ENCODE measurements at places on chromosomes 7 and 10.

GRCh38 chr7:103149808-103150180 lies 895 bp upstream of the NAPEPLD start:
- DNase-seq, result no peak

- no peak for DNase-seq
These were observed 46.1 kb downstream of the PROSER2 start for GRCh38 chr10:11869219-11869618.

DNA sequence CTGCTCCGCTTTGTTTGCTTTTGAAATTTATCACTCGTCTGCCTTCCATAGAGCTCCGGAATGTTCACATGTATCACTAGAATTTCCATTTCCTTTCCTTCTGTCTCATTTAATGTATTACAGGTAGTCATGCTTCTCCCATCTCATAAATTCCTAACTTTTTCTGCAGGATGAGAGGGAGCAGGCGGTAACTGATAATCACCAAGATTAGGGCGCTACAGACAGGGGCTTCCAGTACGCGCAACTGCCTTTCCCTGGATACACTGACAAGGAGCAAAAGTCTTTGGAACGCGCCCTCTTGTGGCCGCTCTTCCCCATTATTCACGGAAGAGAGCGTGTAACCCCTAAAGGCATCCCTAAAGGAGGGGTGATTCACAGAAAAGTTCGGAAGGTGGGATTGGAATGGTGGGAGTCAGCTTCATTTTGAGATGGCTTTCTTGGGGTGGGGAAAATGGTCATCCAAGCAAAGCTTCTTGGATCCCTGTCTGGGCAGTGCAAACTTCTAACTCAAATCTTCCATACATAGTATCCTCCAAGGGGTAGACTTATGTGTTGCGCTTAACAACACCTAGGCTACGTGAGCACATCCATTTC lies 6.5 kb downstream of the INHBA start:
- peak; percentile 87 for DNase-seq

DNA sequence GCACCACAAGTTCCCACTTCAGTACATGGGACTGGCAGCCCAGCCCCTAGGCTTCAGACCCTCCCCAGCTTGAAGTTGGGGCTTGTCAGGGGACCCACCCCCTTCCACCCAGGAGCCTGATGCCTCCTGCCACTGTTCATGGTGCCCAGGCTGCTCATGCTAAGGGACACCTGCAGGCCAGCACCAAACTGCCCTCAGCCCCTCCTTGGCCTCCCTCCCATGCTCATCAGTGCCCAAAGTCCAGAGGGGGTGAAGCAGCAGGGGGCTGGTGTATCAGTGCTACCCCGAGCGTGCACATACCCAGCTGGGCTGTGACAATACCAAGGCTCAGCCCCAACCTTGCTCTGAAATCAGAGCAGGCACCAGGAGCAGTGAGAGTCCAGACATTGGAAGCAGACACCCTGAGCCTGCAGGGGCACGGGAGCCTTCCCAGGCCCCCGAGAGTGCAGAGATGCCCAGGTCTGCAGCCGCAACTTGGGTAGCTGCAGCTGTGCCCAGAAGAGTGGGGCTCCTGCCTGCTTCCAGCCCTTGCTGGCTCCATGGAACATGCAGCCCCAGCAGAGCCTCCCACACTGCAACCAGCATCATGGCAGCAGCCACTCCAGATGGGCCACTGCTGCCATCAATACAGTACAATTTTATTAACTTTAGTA lies 79.0 kb downstream of the MTERF1 start:
- DNase-seq, result no peak

- no peak for DNase-seq
These were observed 625 bp upstream of the GSTO2 start for GRCh38 chr10:104268405-104268712.

DNA sequence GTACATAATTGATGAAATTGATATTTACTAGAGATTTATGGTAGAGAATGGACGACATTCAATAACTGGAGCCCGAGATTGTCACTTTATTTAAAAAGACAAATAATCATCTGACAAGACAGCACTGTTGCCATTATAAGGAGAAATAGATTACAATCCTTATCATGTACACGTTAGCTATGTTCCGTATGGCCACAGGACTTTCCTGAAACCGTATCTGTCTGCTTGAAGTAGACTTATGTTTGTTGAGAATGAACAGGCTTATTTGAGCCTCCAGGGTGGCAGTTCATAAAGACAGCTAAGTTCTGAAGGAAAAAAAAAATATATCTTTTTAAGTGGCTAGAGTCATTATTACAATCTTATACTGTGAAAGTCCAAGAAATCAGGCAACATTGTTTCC lies 317.2 kb downstream of the BICC1 start:
- no peak for DNase-seq

DNA sequence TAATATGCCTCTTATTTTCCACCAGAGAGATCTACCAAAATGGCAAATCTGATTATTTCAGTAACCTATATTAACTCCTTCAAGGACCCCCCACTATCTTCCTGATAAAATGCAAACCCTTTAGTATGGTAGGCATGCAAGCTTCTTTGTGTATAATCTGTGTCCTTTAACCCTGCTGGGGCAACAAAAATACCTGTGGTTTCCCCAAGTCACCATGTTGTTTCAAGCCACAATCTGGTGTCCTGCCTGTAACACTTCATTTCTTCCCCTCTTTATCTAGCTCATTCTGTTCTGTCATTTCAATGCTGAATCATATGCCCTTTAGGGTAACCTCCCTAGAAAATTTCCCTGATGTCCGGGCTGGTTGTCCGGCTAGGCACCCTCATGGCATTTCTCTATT lies 5.3 kb downstream of the CALCR start:
- DNase-seq, result no peak

GRCh38 chr7:115145512-115145911 lies 223.6 kb downstream of the MDFIC start:
- DNase-seq, result peak; percentile 3

GRCh38 chr10:43284341-43284910 lies 17.6 kb upstream of the RASGEF1A start:
- DNase-seq, result no peak

- DNase-seq, result no peak
These were observed 322.9 kb upstream of the NRP1 start for GRCh38 chr10:33657154-33657908.

DNA sequence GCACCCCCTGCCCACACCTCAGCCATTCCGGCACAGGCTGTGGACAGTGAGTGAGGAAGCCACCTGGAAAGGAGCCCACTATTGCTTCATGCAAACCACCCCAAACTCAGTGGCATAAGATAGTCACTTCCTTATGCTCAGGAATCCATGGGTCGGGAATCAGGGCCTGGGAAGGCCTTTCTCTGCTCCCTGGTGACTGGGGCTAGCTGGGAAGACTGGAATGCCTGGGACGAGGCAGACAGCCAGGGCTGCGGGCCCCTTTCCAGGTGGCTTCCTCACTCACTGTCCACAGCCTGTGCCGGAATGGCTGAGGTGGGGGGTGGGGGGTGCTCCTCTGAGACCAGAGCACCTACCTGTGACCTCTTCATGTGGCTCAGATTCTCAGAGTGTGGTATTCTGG lies 74.1 kb upstream of the GRB10 start:
- peak; percentile 31 for DNase-seq

DNA sequence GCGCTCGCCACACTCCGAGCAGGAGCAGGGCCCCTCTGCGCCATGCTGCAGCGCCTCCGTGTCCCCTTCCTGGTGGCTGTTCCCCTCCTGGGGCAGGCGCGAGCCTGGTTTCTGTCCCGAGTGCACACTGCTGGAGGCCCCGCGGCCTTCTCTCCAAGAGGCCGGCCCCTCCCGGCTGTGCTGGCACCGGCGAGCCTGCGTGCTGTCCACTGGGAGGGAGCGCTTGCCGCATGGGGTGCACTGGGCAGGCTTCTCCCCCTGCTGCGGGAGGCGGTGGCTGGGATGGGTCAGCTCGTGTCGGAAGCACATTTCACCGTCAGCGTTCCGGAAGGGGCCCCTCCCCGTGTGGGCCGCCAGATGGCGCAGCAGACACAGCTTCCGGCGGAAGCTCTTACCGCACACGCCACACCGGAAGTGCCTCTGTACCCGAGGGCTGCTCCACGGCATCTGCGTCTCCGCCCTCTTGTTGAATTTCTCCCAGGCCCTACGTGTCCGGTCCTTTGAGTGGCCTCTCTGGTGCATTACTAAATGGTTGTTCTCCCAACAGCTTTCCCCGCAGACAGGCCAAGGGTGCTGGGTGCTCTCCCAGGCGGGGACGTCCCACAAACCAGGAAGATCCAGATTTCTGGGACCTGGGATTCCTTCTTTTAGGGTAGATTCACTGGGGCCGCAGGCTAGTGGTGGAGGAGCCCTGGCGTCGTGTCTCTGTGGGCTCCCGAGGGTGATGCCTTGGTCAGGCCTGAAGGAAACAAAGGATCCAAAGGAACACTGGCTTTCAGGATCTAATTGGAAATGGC lies 18.7 kb downstream of the ZNF786 start:
- peak; percentile 15 for DNase-seq

- peak; percentile 94 for DNase-seq
These were observed 106.7 kb downstream of the CUX1 start for GRCh38 chr7:101924171-101924570.

DNA sequence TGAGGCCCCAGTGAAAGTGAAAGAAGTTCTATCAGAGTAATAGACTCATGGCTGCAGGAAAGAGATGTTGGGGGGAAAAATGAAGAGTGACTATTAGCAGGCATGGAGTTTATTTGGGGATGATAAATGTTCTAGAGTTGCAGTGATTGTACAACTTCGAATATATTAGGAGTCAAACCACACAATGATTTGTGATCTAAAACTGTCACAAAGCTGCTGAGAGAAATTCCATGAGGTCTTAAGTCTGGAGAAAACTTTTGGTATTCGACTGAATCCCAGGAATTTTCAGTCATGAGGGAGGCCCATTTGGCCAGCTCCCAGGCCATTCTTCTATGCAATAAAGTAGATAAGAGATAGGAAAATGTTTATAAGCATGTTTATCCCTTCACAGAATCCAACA lies 55.9 kb upstream of the UNC5B start:
- DNase-seq, result peak; percentile 1

- no peak for DNase-seq
These were observed 144.2 kb downstream of the ELFN1 start for GRCh38 chr7:1814089-1814811.

- no peak for DNase-seq
These were observed 554.2 kb downstream of the DNAJB6 start for GRCh38 chr7:157890921-157891401.

GRCh38 chr7:17830206-17830605 lies 110.1 kb downstream of the SNX13 start:
- DNase-seq, result no peak

DNA sequence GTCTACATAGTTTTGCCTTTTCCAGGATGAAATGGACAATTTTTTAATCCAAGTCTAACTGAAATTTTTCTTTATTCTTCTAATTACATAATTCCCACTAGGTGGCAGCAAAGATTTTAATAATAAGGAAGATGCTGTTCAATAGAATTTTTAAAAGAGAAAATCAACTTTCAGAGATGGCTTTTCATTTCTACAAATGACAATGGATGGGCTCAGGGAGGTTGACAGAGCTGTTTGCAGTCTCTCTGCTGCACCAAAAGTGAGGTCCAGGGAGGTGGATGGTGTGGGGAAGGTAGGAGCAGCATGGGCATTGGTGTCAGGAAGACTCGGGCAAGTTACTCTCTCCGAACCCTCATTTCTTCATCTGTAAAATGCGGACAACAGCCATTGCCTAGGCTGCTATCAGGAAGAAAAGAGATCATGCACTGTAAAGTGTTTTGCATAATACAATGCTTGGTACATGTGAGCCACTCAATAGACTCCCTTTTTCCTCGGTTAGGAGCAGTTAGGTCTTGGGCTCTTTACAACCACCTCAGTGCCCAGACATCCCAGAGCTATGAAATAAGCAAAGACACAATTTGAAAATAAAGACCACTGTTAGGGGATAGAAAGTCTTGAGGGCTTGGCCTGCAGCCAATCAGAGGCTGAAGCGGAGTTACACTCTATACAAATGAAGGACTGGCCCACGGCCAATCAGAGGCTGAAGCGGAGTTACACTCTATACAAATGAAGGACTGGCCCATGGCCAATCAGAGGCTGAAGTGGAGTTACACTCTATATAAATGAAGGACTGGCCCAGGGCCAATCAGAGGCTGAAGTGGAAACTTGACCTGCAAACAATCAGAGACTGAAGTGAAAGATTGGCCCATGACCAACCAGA lies 107.1 kb downstream of the ABLIM1 start:
- DNase-seq, result peak; percentile 39

DNA sequence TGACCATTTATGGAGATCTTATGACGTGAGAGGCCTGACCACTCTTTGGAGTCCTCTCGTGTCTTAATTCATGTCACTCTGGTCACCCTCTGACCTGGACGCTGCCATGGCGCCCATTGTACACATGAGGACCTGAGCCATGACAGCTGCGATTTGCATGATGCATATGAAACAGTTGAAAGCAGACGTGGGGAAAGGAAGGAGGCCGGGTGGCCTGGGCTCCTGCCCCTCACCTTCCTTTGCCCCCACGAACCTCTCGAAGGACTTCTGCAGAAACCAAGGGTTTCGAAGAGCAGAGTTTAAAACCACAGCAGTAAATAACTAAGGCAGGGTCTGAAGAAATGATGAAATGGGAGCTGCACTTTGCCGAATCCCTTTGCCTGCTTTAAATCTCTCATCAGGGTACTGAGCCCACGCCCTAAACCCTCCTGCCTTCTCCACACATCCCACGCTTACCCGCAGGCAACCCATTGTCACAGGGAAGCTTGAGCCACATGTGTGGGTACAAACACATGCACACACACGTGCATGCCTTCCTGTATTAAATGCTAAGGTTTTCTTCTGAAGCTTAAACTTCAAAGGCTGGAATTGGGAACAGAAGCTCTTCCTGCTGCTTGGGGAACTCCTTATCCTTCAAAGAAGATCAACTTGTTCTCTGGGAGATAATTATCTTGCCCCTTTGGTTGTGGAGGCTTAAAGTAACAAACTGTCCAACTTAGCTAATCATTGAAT lies 11.7 kb upstream of the CALML3 start:
- no peak for DNase-seq

DNA sequence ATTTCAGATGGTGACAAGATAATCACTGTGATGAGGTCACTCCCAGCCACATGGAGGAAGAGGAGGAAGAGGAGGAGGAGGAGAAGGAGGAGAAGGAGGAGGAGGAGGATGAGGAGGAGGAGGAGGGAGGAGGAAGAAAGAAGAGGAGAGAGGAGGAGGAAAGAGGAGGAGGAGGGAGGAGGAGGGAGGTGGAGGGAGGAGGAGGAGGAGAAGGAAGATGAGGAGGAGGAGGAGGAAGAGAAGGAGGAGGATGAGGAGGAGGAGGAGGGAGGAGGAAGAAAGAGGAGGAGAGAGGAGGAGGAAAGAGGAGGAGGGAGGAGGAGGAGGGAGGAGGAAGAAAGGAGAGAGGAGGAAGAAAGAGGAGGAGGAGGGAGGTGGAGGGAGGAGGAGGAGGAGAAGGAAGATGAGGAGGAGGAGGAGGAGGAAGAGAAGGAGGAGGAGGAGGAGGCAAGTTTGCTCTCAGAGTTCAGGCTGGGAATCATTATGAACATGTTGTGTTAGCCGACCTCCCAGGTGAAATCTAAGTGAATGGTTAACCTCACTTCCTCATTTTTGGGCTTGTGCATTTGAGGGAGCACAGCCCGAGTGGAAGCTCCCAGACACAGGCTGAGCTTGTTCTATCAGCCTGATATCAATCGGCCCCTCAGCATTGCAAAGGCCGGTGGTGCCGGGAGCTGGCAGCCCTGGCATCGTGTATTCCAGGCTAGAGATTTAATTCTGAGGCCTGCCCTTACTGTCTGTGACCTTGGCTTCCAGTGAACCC lies 236.2 kb upstream of the PITRM1 start:
- DNase-seq, result no peak
